NCI-H2227 treated with DMSO at 0.1 percent for 48 hours (cell line): ENCODE measurements at places on chromosomes 16 and 17.
A peak's percentile ranks its signal among the peaks of the same experiment; 100 is the strongest.

DNA sequence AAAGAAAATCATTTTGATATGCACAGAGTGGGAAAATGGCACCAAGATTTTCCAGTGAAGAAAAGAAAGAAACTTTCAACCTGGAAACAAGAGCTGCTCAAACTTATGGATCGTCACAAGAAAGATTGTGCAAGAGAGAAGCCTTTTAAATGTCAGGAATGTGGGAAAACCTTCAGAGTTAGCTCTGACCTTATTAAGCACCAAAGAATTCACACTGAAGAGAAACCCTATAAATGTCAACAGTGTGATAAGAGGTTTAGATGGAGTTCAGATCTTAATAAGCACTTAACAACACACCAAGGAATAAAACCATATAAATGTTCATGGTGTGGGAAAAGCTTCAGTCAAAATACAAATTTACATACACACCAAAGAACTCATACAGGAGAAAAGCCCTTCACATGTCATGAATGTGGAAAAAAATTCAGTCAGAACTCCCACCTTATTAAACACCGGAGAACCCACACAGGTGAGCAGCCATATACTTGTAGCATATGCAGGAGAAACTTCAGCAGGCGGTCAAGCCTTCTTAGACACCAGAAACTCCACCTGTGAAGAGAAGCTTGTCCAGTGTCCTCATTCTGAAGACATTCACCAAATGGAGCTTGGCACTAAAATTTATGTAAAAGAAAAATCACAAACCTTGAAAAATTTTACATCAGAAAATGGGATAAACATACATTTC, 12.2 kb downstream of the ZNF75A start:
- peak; percentile 3 for DNase-seq

GRCh38 chr17:31294820-31295488, 2.1 kb downstream of the OMG start:
- no peak for DNase-seq

GRCh38 chr17:81992306-81993102, 15.1 kb downstream of the ASPSCR1 start:
- DNase-seq: no peak

DNA sequence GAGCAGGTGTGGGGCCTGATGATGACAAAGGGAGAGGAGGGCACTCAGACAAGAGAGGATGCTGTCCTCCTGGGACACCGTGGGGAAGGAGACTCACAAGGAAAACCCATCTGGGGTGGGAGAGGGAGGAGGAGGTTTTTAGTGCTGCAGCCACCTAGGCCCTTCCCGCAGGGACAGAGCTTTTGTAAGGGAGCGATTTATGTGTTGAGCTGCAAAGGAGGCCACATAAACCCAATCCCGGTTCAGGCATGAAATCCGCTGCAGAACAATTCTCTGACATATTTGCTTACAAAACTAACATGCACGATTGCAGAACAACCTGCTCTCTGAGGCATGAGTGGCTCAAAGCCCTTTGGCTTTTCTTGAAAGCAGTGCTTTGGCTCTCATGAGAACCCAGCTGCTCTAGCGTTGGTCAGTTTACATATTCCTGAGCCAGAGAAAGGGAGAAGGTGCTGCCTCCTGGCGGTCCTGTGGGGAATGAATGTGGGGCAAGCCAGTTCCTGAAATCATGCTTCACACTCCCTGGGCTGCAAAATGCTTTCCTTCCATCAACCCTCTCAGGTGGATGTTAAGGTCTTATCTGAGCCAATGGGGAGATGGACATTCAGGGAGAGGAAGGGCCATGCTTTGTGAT, 122.4 kb upstream of the NLRP1 start:
- DNase-seq: peak; percentile 30

DNA sequence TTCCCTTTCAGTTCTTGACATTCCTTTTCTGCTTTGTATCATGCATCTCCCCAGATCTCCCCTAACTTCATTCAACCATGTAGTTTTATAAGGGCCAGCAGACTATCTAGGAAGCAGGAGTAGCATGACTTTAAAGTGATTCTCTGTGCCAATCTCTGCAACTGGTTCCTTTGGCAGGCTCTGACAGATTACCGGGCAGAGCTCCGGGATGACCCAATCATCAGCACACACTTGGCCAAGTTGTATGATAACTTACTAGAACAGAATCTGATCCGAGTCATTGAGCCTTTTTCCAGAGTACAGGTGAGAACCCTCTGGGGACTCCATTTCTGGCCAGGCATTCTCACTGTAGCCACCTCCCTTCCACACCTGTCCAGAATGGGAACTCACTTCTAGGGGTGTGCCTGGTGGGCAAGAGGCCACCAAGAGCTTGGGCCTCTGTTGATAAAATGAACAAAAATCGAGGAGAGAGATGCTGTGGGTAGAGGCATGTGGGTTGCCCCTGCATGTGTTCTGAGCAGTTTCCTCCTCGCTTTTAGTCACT, 7.6 kb upstream of the CDK5R1 start:
- no peak for DNase-seq
